ENCODE measurements at places on chromosomes 3 and 15.
A peak's percentile ranks its signal among the peaks of the same experiment; 100 is the strongest.

DNA sequence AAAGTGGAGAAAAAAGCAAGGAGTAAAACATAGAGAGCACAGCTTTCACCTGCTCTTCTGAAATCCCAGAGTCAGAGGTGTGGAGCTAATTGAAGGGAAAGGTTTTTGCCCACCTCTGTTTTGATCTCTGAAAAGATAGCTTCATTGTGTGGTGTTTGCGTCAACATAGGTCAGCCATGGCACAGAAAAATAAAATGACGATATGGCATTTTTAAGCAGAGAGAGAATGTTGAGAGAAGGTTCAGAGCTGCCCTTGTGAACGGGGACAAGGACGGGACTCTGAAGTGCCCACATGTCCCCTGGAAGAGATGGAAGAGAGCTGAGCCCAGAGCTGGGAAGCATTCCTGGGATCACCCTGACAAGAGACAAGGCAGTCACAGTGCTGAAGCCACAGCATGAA, 249.4 kb upstream of the PLSCR5 start:
- DNase-seq: no peak

DNA sequence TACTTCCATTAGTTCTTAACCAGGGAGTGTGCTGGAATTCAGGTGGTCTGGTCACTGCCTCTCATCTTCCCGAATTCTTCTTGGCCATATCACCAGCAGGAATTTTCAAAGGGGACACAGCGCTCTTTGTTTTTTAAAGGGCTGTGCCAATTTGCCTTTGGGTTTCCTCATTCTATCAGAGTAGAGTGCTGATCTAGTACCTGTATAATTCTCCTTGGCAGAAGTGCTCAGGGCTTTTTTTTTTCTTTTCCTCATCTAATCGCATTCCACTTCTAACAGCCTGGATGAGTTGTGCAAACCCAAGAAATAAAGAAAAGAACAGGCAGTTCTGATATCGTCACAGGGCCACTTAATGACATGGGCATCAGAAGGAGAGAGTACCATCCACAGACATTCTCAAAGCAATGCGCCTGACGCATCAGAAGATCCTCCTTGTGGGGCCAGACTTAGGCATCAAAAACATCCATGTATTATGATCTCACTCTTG, 121.0 kb downstream of the ASB7 start:
- no peak for DNase-seq

- DNase-seq: no peak
These were observed at the start of gene CACNA2D3 for GRCh38 chr3:54122324-54123002. TSS of gene CACNA2D3 (plus strand) at chr3:54122552.

DNA sequence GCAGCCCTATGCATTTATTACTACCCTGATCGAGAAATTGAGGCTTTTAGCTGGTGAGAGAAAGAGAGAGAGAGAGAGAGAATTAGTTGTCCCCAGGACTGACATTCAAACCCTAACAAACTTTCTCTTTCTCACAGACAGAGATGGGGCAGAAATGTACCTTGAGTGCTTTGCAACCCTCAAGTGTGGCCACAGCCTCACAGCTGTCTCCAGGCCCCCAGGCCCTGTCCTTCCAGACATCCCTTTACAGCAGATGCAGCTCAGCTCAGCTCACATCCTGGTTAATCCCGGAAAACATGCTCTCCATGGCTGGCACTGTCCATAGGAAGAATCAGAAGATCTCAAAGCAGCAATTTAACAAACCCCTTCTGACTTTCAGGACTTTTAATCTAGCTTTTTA, 67.6 kb downstream of the DCLK3 start:
- no peak for DNase-seq

GRCh38 chr3:69491975-69492374, 106.1 kb upstream of the FRMD4B start:
- DNase-seq: no peak

- DNase-seq: no peak
These were observed 45.5 kb upstream of the BOC start for GRCh38 chr3:113165841-113166240.

- DNase-seq: no peak
These were observed 49.3 kb downstream of the PEAK1 start for GRCh38 chr15:77370580-77370979.

- DNase-seq: no peak
These were observed 41.2 kb upstream of the SLC6A11 start for GRCh38 chr3:10774825-10775224.

- DNase-seq: peak; percentile 11
These were observed 5.0 kb downstream of the C2CD4A start for GRCh38 chr15:62071711-62072308.

- no peak for DNase-seq
These were observed 89.7 kb downstream of the LIPC start for GRCh38 chr15:58521293-58521991.

- DNase-seq: no peak
These were observed 61.8 kb downstream of the GLDN start for GRCh38 chr15:51403072-51403878.

DNA sequence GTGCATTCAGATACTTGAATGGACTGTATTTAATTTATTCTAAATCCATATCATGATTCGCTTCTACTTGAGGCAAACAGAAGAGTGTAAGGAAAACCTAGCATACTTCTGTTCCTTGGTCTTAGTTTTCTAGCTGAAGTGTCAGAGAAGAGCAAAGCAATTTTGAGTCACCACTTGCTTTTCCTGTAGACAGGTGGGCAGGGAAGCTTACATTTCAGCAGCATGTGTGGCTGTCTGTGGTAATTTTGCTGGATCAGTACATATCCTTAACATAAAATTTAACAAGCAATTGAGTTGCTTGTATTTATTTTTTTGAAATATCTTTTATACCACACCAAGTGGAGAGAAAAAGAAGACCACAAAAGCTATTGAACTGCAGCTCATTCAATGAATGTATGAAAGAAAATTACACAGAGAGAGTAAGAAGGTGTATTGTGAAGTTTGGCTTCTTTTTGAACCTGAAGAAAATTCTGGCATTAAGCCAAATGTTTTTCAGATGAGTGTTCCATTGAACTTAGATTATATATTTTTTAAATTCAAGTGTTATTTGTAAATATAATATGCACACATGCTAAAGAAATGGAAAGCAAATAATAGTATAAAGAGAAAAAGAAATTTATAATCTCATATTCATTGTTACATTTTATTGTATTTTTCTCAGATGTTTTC, 747.6 kb downstream of the NAALADL2 start:
- DNase-seq: no peak

DNA sequence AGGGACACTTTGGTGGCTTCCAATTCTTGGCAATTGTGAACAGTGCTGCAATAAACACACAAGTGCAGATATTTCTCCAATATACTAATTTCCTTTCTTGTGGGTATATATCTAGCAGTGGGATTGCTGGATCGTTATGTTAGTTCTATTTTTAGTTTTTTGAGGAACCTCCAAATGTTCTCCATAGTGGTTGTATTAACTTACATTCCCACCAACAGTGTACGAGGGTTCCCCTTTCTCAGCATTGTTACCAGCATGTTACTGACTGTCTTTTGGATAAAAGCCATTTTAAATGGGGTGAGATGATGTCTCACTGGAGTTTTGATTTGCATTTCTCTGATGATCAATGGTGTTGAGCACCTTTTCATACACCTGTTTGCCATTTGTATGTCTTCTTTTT, 92.8 kb downstream of the DAPK2 start:
- DNase-seq: no peak

GRCh38 chr15:66959875-66960274, 105.5 kb upstream of the SMAD3 start:
- no peak for DNase-seq

DNA sequence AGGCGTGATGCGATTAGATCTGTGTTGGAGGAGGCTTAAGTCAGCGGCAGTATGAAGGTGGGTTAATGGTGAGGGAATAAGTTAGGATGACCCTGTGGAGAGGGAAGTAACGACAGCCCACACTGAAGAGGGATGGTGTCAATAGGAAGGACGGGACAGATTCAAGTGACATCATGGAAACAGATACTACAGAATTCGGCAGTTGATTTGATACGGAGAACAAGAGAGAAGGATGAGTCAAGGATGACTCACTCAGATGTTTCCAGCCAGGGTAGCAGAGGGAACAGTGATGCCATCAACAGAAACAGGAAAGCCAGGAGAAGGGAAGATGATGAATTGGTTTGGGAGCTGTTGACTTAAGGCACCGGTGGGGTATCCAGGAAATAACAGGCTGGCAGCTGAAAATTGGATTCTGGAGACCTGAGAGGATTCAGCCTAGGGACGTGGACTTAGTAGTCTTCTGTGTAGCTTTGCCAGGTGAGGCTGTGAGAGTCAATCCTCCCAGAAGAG, 38.0 kb downstream of the SHC4 start:
- no peak for DNase-seq

DNA sequence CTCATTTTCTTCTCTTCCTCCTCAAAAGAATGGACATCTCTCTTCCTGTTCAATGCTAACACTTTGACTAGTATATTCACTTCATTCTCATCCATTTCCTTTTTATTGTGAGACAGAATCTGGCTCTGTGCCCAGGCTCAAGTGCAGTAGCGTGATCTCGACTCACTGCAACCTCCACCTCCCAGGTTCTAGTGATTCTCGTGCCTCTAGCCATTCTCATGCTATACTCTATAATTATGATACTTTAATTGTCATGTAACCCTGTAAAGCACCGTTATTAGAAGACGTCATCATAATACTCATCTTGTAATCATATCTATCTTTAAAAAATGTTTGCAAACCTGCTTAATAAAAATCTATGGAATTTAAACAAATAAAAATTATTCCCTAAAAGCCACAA, 107.0 kb downstream of the SHOX2 start:
- no peak for DNase-seq

- DNase-seq: no peak
These were observed 120.9 kb downstream of the CACNA2D3 start for GRCh38 chr3:54243056-54243931.

- DNase-seq: no peak
These were observed 8.1 kb upstream of the CLDN11 start for GRCh38 chr3:170410428-170411029.

DNA sequence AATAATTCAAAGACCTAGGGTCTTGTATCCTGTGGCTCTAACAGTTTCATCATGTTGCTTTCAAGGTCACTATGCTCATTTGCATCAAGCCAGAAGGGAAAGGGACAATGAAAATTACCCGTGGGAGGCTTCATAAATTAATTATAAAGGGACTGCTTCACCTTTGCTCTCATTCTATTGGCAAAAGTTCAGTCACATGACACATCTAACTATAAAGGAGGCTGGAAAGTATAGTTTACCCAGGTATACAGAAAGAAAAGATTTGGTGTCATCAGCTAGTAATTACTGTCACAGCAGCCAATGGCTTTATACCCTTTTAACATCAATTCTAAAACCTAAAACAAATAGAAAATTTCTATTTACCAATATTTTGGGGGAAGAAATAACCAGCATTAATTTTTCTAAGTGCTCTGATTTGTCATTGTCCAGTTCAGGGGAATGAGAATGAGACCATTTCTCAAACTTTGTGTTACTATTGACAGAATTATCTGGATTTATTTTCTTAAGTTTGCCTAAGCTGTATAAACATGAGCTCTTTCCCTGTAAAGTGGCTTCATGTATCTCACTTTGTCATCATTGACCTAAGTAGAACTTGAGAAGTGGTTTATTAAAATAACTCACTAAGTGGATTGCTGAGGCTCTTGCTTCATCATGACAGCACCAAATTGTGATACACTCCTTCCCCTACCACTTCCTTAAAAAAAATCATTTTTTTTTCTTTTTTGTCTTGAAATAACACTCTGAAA, 257.7 kb upstream of the PEX5L start:
- DNase-seq: no peak

- DNase-seq: no peak
These were observed 195.9 kb upstream of the DPH6 start for GRCh38 chr15:35741881-35742280.

GRCh38 chr3:136778865-136779264, 26.7 kb upstream of the STAG1 start:
- DNase-seq: no peak

GRCh38 chr3:25820366-25820765, 30.5 kb downstream of the OXSM start:
- DNase-seq: no peak

- DNase-seq: no peak
These were observed 100.0 kb upstream of the RAP2B start for GRCh38 chr3:153061938-153062528.

DNA sequence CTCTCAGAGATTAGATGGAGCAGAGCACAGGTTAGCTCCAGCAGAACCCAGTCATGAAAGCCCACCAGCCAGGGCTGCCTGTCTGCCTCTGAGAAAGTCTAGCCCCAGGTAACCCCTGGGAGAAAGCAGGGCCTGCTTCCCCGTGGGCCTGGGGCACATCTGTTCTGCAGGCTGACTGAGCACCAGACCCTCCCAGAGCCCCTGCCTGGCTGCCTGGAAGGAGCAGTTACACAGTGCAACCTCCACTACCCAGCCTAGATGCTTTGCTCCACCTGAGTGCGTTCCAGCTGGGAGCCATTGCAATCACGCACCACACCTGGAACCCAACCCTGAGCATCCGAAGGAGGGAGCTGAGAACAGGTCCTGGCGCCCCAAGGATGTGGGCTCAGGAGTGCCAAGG, 24.7 kb upstream of the OR5K4 start:
- no peak for DNase-seq

- DNase-seq: no peak
These were observed 16.6 kb downstream of the TMOD2 start for GRCh38 chr15:51768018-51768417.

DNA sequence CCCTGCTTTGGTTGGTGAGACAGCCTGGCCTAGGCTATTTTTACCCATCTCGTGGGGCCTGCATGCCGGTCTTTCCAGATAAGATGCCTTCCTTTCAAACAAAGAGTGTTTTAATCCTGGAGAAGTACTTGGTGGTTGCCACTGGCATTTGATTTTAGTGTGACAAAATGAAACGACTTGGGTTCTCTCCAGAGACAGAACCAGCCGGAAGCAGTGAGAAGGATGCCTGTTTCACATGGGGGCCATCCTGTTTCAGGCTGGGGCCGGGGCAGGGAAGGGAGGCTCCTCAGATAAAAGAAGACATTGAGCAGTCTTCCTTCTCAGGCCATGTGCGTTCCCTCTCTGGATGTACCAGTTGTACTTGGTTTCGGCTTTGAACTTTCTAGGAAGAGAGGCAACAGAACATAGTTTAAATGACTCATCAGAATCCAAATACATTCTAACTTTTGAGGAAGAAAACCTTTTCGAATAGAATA, 74.9 kb downstream of the TOP2B start:
- DNase-seq: no peak

- no peak for DNase-seq
These were observed 573.4 kb upstream of the DPPA4 start for GRCh38 chr3:109910772-109911171.

Measured in cerebellar nuclear complex (tissue), 1 donor.